ENCODE measurements at places on chromosomes 6 and 20.

GRCh38 chr6:21898107-21898796 is 304.7 kb downstream of the SOX4 start:
- no peak for DNase-seq

DNA sequence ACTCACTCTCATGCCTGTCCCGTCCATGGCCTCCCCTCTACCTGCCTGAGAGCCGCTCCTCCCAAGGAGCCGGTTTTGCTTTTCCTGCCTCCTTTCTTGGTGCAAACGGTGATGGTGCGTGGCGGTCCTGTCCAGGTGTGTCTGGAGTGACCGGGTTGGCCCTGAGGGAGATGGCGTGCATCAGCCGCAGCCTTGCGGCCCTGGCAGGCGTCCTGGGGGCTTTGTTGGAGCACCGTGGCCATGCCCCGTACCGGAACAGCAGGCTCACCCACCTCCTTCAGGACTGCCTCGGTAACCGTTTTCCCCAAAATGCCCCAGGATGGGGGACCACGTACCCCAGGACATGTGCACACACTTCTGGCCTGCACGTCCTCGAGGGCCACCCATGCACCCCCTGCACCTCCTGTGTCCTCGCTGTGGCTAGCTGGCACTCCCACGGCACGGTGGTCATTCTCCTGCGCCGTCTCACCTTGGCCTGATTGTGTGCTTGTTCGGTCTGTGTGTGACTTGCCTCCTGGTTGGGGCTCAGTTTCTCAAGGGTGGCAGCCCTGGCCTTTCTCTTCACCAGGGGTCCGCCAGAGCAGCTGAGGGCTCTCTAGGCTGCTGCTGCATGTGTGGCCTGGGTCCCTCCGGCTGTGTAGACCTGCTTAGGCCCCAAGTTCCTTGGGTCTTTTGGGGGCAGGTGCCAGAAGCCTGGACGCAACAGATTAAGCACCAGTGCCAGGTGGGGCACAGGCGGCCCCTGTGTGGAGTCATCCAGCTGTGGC is 36.4 kb downstream of the FRMD1 start:
- DNase-seq = no peak

- DNase-seq = no peak
These were observed 43.9 kb upstream of the DSN1 start for GRCh38 chr20:36817496-36817895.

GRCh38 chr6:104118274-104118673 is 741.4 kb downstream of the HACE1 start:
- no peak for DNase-seq

DNA sequence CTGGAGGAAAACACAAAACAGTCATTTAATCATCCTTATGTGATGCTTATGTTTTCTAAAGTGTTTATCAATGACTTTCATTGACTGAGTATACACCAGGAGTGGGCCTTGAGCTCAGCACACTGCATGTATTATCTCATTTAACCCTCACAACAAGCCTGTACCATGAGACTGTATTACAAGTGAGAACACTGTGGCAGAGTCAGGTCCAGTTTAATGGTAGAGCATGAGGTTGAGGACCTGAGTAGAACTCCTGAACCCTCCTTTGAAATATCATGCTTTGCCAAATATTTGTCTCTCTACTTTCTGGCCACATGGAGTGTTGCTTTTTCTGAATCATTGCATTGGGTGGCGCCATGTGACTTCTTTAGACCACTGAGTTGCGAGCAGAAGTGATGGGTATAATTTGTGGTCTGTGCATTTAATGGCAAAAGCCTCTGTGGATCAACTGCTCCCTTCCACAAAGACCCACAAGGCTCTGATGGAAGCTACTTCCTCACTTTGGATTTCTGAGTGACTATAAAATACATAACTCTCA is 65.0 kb upstream of the SIRPG start:
- DNase-seq = no peak

DNA sequence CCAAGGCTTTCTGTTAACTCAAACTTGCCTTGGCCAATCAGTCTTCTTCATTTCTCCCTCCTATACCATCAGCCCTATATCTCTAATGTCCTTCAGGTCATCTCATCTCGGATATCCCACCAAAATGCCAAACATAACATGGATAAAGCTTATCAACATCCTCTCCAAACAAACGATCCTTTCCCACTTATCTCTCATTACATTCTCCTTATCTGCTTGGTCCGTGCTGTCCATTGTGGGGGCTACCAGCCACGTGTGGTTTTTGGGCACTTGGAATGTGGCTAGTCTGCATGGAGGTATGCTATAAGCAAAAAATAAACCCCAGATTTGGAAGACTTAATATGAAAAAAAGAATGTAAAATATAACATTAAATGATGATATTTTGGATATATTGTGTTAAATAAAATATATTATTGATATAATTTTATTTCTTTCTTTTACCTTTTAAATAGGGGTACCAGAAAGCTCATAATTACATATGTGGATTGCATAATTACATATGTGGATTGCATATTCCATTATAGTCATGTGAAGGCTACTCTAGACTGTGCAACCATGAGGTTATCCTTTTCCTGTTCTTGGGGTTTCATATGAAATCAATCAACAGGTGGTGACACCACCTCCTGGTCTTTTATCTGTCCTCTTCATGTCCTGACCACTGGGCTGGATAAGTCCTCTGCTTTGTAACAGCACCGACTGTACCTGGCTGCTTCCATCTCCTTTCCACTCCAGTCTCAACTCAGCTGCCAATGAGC is 123.0 kb downstream of the CD83 start:
- no peak for DNase-seq

DNA sequence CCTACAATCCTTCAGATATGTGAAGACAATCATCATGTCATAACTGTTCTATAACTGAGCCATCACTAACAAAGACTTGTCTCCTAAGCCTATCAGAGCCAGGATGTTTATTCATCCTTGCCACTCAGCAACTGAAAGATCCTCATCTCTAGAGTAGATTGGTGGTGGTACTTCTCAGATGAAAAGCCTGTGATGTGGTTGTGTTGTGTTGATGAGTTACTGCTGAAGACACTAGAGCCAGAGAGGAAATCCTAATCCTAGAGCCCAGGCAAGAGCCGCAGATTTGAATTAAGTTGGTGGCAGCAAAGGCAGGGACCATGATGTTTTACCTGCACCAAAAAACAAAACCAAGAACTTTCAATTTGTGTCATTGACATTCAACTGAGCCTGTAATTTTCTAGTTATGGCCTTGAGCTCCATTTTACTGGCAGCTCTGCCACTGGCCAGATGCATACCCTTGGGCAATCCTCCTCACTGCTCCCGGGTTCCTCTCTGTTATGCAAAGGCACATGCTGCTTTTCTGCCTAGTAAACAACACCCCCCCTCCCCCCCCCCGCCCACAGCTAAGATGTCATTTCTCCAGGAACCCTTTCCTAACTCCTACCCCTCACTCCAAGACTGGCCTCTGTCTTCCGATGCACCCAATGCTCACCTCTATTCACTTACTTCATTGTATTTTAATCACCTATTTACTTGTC is 50.2 kb upstream of the REV3L start:
- DNase-seq = no peak

GRCh38 chr6:7974938-7975763 is 64.6 kb upstream of the TXNDC5 start:
- DNase-seq = no peak

GRCh38 chr20:32201296-32201976 is 6.1 kb downstream of the PLAGL2 start:
- DNase-seq = no peak

DNA sequence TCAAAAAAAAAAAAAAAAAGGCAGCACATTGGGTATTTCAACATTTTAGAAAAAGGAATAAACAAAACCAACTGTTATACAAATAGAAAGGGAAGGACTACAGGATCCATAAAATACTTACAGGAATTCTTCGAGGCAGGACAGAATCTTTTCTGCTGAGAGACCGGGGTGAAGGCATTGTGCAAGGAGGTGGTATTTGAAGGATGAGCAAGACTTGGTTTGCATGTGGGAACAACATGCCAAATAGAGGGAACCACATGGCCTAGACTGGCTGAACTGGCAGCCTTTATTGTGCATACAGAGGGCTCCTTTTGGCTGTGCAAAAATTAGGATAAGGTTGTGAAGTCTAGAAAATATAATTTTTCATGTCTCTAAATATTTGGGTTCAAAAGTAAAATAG is 62.9 kb downstream of the SCAND1 start:
- no peak for DNase-seq

DNA sequence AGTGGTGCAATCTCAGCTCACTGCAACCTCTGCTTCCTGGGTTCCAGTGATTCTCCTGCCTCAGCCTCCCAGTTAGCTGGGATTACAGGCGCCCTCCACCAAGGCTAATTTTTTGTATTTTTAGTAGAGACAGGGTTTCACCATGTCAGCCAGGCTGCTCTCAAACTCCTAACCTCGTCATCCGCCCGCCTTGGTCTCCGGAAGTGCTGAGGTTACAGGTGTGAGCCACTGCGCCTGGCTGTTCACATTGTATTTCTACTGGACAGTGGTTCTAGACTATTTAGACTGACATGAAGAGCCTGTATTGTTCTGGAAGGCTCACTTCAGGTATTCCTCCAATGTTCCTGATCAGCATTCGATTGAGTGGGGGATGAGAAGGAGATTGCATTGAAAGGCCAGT is 14.8 kb upstream of the OVOL2 start:
- no peak for DNase-seq

DNA sequence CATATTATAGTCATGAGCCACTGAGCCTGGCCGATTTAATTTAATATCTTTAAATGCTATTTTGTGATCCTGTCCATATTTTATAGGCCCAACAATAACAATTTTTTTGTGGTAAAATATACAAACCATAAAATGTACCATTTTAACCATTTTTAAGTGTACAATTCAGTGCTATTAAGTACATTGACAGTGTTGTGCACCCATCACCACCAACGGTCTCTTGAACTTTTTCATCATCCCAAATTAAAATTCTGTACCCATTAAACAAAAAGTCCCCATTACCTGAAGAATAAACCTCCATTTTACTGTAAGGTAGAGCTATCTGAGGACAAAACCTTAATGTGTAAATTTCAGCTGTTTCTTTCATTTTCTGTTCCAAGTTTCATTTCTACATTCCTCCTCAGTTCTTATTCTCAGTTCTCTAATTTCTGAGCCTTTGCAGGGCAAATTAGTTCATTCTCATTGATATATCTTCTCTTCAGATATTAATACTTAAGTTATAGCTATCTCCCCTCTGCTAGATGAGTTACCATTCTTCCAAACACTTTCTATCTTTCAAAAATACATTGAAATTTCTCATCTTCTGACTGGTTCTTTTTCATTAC is 10.3 kb downstream of the MTO1 start:
- no peak for DNase-seq

- DNase-seq = no peak
These were observed 149.3 kb upstream of the CCN2 start for GRCh38 chr6:132100388-132100990.

DNA sequence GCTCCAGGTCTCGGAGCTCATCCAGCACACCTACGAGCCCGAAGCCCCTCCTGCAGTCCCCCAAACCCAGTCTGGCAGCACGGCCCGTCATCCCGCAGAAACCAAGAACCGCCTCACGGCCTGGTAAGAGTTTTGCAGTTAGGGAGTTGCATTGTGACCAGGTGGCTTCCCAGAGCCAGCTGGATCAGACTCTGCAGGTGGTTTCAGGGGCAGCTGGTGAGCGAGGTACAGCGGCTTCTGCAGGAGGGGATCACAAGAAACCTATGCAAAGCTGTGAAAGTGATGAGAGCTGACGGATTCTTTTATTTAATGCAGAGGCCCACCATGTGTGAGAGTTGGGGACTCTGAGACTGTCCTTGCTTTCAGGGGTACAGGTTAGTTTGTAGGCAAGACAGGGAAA is 45.9 kb upstream of the SCGN start:
- DNase-seq = no peak

DNA sequence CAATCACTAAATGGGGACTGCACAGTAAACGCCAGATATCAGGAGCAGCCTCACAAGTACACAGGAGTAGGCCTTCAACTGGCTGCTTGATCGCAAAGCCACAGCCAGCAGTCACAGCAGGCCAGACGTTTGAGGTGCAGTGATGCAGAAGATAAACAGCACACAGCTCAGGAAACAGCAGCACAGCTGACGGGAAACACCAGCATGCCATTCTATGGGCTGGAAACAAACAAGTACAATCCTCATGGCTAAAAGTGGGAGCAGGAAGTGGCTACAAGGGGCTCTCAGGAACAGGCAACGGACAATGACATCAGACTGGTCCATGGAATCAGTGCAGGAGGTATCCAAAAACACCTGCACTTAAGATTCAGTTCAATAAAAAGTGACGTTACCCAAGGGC is 111.0 kb downstream of the DTNBP1 start:
- no peak for DNase-seq

GRCh38 chr20:41185013-41185757 is 47.8 kb downstream of the PLCG1 start:
- DNase-seq = no peak

DNA sequence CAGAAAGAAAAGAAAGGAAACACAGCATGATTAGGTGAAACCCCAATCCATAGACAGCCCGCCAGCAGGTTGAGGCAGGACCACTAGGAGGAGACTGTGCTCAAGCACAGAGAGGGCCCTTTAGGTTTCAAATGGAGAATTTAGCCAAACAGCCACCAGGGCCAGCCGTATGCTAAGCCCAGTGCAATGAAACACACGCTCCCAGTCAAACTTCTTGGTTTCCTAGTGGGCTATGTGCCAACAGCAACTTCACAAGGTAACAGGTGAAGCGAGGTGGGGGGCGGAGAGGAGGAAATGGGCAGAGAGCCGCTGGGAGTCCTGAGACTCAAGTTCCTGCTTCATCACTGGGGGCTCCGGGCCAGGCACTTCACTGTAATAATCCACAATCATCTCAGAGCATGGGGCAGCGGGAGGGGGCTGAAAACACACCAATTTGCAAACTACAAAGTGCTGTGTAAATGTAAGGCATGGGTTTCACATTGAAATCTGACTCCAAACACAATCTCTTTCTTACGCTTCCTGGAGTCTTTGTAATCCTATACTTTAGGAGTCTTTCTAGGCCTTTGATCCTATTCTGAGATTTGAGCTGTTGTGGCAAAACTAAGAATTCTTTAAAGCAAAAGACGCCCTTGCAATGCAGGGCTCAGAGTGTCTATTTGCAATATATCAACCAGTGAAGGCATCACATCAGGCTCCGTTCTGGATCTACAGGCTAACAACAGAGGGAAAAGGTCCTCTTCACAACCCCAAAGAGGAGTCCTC is 117.3 kb downstream of the OPRM1 start:
- DNase-seq = peak; percentile 23

DNA sequence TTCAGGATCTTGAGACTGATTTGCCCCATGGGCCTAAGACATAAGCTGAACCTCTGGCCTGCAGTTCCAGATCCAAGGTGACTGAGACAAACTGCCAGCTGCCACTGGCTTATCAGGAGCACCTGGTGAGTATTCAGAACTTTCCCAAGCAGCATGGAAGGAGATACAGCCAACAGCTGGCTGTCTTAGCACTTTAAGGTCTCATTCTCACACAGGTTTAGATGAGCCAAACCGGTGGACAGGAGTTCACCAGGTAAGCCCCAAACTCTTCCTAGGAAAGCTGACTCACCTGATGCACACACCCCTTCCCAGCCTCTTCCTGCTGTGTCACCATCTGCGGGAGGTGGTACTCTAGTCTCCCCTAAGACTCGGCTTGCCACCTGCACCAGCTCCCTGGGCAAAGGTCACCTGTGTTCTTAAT is at the start of gene BANF2:
Gene BANF2, plus strand, starts transcription at position 36 of the 421 bp plus-strand sequence. CDS start 25,060 bp downstream, outside the sequence.
- DNase-seq = no peak

- DNase-seq = no peak
These were observed 405.5 kb downstream of the UTRN start for GRCh38 chr6:144690666-144691065.

GRCh38 chr6:1285956-1286355 is 25.9 kb upstream of the FOXQ1 start:
- DNase-seq = no peak

GRCh38 chr20:47220161-47220582 is 136.3 kb downstream of the ZMYND8 start:
- no peak for DNase-seq
